Choroid plexus epithelial cell (primary cell): ENCODE measurements at places on chromosomes 16 and 17.

- no peak for DNase-seq
Measured at GRCh38 chr17:11645426-11645825, 47.2 kb downstream of the DNAH9 start.

DNA sequence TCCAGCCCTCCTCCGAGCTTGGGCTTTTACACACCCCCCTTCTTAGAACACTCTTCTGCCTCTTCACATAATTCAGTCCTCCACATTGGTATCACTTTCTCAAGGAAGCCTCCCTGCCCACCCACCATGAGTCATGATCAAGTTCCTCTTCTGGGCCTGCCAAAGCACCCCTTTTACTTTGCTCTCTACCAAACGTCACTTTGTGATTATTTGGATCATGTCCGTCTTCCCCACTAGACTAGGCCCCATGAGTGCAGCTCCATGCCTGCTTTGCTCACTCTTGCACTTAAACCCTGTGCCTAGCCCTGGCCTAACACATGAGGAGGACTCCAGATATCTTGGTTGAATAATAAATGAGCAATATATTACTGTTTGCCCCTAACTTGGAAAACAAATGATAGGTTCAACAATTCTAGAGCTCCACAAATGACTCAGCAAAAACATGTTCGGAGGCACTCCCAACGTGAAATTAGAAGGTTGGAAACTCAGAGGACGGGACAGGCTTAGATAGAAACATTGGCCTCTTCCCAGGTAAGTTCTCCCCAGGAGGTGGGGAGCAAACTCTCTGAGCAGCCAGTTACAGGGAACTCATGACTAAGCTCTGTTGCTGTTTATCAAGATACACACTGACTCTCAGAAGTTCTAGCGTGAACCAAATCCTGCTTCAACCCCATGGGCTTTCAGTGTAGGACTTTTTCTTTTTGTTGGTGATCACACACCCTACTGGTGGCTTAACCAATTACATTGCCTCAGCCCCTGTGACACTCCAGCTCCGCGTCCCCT is 28.3 kb downstream of the G6PC1 start:
- DNase-seq: peak; percentile 93

DNA sequence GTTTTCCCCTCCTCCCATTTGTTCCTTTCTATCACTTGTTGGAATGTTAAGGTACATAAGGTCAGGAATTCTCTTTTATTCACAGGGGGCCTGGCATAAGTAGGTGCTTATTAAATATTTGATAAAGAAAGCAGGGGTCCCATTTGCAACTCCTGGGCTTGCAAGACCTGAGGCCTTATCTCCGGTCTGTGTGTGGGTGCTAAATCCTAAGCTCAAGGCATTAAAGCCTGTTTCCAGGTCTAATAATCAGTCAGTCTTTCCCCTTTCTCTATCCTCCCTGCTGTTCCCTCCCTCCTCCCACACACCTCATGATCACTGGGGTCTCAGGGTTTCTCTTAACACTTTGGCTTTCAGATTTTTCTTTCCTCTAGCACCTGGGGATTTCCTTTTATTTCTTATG is 17.1 kb downstream of the NTN1 start:
- DNase-seq: no peak

- no peak for DNase-seq
Measured at GRCh38 chr17:61402073-61402541, 2.5 kb downstream of the TBX2 start.

- no peak for DNase-seq
Measured at GRCh38 chr16:10980813-10981212, 36.4 kb downstream of the CLEC16A start.

DNA sequence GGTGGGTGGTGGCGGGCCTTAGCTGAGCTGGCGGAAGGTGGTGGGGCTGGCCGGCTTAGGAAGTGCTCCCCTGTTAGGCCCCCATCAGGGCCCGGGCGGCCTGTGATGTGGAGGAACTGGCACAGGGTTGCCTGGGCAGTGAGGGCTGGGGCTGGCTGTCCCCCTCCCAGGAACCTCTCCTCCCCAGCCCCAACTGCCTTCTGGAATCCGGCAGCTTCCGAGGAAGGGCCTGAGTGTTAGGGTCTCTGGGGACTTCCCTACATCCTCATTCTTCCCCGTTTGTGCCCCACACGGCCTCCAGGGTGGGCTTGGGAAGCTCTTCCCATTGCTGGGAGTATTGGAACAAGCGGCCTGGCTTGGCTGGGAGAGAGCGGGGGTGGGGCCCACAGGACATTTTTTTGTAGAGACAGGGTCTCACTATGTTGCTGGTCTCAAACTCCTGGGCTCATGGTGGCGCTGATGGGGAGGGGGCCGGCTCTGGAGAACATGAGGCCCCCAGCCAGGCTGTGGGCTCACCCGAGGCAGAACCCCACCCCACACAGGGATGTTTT is 89.9 kb upstream of the CIBAR2 start:
- DNase-seq: no peak

DNA sequence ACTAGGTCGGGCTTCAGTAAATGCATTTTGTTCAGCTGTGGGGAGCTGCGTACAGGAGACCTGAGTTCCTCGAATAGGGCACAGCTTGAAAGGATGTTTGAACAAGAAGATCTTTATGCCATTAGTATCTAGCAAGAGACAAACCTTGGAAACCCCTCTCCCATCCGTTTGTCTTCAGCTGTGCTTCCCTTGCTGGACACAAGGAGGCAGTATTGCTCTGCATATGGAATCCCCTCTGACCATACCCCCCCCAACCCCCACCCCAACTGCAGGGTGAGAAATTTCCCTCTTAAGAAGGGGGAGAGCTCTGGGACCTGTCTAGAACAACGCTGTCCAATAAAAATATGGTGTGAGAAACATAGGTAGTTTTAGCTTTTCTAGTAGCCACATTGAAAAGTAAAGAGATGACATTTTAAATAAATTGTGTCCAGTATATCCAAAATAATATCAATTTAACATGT is 1.6 kb downstream of the MRM1 start:
- peak; percentile 81 for DNase-seq

- no peak for DNase-seq
Measured at GRCh38 chr17:33469421-33469820, 176.3 kb upstream of the ASIC2 start.

DNA sequence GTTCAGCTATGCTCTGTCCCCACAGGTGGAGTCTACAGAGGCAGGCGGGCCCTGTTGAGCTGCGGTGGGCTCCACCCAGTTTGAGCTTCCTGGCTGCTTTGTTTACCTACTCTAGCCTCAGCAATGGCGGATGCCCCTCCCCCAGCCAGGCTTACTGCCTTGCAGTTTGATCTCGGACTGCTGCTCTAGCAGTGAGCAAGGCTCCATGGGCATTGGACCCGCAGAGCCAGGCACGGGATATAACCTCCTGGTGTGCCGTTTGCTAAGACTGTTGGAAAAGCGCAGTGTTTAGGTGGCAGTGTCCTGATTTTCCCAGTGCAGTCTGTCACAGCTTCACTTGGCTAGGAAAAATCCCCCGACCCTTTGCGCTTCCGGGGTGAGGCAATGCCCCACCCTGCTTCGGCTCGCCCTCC is 89.1 kb downstream of the BCAS3 start:
- no peak for DNase-seq

- DNase-seq: peak; percentile 46
Measured at GRCh38 chr16:84138824-84139627, 6.0 kb downstream of the HSDL1 start.

DNA sequence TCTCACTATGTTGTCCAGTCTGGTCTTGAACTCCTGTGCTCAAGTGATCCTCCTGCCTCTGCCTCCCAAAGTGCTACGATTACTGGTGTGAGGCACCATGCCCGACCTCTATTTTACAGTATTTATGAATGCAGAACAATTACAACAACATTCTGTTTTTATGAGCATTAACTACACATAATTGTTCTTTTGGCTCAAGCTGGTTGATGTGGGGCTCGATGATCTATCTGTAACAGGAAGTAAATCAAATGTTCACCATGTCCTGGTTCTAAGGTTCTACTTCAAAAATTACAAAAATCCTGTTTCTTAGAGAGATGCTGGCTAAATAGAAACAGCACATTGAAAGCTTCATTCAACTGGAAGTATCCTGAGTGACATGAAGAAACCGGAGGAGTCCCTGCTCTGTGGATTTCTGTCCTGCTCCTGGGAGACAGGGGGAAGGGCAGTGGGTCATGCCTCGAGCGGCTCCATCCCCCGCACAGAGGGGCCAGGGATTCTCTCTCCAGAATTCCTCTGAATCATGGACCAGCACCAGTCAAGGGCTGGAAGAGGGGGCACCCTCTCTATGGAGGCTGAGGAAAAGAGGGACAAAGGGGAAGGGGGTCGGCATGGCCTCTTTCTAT is 31.5 kb downstream of the FA2H start:
- no peak for DNase-seq

DNA sequence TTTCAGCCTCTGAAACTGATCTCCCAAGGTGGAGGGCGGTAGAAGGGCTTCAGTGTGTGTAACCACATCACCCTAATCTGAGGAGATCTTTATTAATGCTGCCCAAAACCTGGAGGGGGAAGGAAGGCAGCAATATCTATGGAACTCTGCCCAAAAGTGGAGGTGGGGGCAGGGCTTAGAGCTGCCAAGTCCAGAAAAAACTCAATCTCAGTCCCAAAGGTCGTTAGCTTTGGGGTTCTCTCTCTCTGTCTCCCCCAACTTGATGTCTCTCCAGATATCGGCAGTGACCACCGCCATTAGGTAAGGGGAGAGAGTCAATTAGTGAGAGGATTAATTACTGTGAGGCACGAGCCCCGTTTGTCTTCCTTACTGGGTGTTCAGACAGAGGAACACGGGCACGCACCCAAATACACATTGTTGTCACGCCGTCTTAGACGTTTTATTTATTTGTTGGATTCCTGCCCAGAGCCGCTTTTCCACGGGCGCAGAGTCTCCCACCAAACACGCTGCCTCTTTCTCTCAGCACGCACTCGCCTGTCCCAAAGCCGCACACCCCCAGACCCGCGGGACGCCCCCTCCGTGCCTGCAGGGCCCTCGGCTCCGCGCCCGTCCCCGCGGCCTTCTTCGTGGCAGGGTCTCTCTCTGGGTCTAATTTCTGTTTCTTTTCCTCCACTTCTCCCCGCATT is 5.4 kb upstream of the LHX1 start:
- no peak for DNase-seq

DNA sequence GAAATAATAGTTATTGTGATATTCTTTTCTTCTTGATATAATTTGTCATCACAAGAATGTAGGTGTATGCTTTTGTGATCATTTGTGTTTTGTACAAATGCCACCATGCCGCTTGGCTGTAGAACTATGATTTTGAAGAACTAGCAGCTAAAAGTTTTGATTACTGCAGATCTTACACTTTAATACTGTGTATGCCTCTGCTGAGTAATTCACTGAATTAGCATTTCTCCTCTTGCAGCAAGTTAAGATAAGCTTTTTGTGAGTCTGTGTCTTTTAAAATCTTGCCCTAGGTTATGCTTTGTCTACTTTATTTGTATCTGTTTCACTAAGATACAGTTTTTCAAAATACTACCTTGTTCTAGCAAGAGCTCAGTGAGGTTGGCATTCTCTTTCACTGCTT is 326.5 kb upstream of the TBX2 start:
- DNase-seq: no peak

- no peak for DNase-seq
Measured at GRCh38 chr17:34765291-34765690, 185.9 kb downstream of the TMEM132E start.

DNA sequence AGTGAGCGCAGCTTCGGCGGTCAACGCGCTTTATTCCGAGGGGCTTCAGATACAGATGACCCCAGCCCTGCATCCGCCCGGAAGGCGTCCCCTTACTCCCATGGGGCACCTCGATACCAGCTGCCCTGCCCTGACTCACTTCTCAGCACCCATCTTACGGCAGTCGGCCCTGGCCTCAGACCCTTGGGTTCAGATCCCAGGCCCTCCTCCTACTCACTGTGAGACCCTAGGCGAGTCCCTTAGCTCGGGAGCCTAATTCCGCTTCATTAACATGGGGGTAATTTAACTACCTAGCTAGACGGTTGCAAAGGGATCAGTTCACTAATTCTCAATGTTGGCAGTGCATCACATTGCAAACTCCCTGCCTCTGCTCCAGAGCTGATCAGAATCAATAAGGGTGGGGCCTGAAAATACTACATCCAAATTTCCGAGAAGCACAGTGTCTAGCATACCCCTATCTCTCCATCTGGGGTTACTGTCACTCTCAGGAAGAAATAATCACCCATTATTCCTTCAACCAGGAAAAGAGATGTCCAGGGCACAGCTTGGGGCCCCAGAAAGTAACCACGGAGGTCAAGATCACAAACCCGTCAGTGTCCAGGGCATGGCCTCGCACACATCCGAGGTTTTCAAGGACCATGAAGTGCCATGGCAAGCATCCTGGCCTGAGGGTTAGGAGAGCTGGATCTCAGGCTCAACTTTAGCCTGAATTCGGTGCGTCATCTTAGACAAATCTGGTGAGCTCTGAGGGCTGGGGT is 415 bp upstream of the FLOT2 start:
- no peak for DNase-seq

DNA sequence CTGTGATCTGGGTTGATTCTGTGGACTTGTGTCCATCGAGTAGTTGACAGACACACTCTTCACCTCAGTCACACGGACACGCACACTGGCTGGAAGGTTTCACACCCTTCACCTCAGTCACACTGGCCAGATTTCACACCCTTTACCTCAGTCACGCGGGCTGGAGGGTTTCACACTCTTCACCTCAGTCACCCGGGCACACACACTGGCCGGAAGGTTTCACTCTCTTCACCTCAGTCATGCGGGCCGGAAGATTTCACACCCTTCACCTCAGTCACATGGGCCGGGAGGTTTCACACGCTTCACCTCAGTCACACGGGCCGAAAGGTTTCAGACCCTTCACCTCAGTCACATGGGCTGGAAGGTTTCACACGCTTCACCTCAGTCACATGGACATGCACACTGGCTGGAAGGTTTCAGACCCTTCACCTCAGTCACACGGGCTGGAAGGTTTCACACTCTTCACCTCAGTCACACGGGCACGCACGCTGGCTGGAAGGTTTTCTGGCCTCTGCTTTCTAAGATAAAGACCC is 96.2 kb downstream of the PGS1 start:
- DNase-seq: no peak

DNA sequence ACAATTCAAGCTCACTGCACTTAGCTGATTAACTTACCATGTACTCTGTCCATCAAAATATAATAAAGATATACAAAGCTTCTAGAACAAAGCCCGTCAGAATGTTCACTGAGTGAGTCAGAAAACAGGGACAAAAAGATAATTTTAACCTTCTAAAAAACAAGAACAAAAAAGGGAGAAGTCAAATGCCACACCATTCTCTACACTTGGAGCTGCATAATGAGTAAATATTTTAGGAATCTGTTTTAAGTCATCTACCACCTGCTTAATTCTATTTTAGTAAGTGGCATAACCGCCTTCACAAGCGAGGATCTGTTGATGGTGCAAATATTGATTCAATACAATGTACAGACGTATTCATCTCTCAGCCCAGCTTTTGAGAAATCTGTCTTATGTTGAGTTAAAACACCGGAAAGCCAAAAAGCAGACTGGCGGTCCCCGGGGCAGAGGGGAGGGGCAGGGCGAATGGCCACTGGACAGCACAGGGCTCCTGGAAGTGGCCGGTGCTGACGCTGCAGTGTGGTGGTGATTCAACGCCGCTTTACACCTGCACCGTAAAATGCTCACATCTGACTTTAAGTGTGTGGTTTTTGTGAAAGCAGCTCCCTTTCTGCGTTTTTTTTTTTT is 20.1 kb downstream of the RAB40B start:
- no peak for DNase-seq
